LHCN-M2 (cell line): ENCODE measurements at places on chromosomes 3 and 15.

GRCh38 chr3:24344784-24345439 lies 149.7 kb downstream of the THRB start:
- DNase-seq, result no peak

- DNase-seq, result no peak
These were observed 38.4 kb upstream of the PXYLP1 start for GRCh38 chr3:141193066-141193830.

DNA sequence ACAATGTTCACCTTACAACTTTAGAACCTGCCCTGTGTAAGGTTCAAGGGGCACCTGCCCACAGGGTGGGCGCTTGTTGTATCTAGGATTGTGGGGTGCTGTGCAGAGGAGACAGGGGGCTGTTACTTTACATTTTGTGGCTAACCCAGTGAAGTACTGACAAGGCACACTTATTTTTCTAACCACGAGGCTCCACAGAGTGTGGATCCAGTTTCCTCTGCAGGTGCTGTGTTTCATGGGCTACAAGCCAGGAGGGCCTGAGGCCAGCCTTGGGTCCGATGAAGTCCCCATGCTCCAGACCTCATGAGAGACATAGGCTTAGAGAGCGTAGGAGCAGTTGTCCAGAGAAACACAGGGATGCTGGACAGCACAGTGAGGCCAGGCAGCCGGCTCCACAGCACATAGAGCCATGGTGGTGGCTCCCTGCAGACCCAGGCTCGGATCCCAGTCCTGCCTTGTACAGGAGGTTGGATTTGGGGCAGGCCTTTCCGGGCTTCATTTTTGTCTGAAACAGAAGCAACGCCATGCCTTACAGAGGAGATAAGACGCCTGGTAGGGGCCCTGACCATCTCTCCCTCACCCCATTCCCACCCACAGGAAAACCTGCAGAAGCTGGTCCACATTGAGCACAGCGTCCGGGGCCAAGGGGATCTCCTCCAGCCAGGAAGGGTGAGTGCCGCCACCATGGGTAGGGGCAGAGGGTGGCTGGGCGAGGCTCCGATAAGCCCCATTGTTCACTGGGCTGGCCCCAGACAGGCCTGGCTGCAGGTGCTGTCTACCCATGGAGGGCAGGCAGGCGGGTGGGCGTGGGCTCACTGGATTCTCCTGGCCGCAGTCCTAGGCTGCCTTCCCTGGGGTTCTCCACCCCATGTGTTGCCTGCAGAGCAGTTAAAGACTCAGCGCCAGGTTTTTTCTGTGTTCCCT lies 40.1 kb upstream of the NR2C2 start:
- DNase-seq, result no peak

DNA sequence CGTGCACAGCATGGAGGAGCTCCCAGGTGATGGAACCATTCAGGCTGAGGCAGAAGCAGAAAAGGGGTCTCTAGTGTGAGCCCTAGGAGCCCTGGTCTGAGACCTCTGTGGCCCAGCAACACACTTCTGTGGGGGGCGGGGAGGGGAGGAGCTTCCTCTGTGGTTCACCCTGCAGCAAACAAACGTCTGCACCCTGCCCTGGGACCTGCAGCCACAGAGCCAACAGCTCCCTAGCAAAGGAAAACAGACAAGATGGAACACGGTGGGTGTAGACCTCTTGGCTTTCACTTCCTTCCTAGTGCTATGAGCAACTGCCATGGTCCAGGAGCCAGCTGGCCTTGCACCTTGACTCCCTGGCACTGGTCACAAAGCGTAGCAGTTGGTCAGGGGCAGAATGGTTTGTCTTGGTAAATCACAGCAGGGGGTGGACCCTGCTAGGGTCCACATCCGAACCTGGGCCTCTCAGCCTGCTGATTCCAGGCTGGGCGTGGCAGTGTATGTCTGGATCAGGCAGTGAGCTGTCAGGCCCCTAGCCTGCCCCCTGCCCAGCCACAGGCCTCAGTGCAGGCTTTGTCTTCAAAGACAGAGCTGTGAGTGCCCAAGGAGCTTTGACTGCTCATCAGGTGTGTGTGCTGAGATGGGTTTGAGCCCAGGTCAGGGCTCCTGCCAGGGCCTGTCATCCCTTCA lies 6.7 kb downstream of the AMIGO3 start:
- DNase-seq, result no peak

DNA sequence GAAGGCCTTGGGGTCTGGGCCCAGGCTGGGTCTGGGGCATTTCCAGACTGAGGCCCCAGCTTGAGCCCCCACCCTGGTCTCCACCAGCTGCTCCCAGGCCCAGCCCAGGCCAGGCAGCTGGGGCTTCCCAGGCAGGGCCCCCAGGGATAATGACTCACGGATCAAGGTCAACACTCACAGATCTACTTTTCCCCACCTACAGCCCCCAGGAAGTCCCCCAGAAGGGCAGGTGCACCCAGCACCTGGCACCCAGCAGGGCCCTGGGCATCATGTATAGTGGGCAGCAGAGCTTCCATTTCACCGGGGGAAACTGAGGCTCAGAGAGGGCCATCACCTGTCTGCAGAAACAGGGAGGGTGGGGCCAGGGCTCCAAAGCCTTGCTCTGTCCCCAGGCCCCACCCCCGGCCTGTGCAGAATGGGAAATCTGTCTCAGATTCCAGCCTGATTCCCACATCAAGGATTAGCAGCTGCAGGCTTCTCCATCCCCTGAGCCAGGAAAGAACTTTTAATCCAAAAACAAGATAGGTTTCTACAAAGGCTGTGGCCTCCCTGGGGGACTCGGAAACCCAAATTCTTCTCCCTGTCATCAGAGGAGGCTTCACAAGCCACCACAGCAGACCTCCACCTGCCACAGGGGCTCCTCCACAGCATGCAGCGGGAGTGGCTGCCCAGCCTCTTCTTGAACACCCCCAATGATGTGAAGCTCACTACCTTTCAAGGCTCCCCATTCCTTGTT lies 49.8 kb downstream of the IQSEC1 start:
- peak; percentile 79 for DNase-seq

DNA sequence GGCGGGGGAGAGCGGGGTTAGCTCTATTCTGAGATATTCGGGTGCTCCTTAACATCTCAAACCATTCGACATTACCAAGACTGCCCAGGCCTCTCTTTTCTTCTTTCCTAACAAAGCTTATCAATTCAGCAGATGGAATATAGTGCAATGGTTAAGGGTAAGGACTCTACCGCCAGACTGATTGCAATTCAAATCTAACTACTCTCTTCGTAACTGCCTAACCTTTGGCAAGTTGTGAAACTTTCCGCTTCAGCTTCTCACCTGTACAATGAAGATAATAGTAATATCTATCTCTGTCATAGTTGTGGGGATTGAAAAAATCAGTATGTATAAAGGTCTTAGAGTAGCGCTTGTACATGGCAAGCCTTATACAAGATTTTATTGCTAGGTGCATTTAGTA lies 972 bp downstream of the UBA5 start:
- no peak for DNase-seq

DNA sequence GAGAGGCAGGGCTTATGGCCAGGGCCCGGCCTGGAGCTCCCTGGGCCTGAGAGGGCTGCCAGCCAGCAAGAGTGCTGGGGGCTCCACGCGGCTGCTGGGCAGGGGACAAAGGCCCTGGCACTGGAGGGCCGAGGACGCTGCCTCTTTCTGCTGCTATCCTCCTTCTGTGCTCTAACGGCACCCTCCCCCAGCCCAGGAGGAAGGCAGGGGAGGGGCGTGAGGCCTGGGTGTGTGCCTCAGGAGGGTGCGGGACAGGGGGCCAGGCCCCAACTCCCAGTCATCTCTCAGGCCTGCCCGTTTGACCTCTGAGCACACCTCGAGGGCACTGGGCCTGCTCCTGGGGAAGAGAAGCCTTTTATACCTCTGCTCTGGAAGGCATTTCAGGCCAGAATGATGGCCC lies 115.5 kb downstream of the ADCY5 start:
- no peak for DNase-seq

DNA sequence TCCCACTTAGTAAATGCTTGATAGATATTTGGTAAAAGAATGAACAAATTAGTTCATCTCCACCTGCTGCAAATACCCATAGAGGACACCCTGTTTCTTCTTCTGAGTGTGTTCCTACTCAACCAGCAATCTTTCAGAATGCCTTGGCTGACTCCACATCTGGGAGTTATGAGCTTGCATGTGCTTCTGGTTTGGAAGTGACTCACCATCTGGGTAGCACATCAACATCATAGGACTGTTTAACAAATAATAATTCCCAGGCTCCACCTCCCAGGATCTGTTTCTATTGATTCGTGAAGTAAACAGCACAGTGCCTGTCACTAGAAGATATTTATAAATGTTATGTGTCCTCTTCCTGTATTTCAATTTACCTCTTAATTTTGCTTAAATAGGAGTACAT lies 580.1 kb downstream of the ROBO2 start:
- DNase-seq, result no peak

DNA sequence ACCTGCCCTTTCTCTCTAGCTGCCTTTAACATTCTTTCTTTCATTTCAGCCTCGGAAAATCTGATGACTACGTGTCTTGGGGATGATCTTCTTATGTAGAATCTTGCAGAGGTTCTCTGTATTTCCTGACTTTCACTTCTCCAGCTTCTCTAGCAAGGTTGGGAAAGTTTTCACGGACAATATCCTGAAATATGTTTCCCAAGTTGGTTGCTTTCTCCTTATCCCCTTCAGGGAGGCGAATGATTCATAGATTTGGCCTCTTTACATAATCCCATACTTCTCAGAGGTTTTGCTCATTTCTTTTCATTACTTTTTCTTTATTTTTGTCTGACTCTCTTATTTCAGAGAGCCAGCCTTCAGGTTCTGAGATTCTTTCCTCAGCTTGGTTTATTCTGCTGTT lies 62.1 kb upstream of the CCDC54 start:
- peak; percentile 20 for DNase-seq

- DNase-seq, result peak; percentile 51
These were observed 55.3 kb upstream of the ITGA11 start for GRCh38 chr15:68487087-68487843.
